WTC11 (cell line): ENCODE measurements at places on chromosomes 2 and 18.

GRCh38 chr18:8142131-8142711, 467.0 kb upstream of the RAB12 start:
- DNase-seq, result no peak

DNA sequence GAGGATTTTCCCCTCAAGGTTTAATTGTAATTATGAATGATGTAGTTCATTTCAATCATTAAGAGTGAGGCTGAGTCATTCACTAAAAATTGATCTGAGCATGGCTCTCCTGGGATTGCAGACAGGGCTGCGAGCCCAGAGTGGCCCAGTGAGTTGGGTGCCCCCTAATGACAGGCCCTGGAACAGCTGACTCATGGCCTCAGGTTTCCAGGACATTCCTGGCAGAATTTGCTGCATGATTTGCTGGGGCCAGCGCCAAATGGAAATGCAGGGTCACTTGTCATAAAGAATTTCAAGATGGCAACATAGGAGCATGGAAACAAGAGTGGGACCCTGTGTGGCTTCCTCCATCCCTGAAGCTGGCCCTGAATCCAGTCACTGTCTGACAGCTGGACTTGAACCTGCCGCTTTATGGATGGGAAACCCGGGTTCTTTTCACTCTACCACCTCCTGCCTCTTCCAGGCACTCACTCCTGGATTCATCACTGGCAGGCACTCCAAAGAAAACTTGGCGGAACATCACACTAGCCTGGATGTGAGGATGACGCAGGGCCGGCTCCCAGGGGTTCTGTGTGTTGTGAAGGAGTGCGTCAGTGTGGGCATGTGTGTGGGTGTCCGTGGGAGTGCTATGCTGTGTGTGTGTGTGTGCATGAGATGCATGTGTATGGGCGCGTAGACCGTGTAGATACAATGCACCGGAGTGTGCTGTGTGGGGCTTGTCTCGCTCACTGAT, 15.2 kb downstream of the OTOF start:
- peak; percentile 71 for DNase-seq

DNA sequence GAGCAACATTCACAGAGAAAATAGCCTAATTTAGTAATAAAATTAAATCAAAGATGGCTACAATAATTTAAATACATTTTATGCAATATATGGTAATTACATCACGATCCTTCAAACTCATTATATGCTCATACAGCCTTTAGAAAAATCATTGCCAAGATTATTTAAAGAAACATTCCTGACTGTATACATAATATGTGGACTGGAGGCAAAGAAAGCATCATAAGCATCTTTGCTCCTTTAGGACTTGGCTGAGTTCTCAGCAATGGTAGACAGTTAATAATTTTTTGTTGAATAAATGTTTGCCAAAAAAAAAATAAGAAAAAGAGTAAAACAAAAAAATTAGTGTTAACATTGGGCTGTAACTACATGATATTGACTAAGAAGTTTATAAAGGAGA, 26.9 kb downstream of the NCKAP5 start:
- no peak for DNase-seq

GRCh38 chr18:3873698-3874097, 423.7 kb downstream of the TGIF1 start:
- no peak for DNase-seq

DNA sequence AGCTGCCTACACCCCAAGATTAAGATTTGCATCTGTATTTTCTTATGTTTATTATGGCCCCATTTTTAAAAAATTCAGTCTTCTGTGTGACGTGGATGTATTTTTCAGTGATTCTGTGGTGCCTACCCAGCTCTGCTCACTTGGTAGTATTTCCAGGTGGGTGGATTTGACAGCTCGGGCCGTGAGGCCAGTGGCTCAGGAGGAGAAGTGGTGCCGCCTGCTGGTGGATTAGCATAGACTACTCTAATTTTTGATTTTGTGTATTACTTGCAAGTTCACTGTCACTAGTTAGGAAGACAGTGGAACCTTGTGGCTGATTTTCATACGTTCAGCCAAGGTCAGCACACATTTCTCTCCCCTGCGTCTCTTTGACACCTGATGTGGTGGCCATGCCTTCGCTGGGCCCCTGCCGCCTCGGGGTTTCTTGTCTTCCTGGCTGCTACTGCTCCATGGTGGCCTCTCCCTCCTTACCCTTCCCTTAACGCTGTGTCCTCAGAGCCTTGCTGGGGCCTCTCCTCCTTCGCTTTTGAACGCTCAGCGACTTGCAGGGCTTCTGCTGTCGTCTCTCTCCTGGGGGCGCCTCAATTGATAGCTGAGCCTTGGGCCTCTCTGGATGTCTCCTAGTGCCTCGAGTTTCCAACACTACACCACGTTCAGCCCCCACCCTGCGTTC, 89.4 kb downstream of the DGKD start:
- DNase-seq, result peak; percentile 80
